Activated T-helper 1 cell treated with Interleukin-2 at 50 U/mL for 16 hours (primary cell): ENCODE measurements at places on chromosomes 2 and 18.

DNA sequence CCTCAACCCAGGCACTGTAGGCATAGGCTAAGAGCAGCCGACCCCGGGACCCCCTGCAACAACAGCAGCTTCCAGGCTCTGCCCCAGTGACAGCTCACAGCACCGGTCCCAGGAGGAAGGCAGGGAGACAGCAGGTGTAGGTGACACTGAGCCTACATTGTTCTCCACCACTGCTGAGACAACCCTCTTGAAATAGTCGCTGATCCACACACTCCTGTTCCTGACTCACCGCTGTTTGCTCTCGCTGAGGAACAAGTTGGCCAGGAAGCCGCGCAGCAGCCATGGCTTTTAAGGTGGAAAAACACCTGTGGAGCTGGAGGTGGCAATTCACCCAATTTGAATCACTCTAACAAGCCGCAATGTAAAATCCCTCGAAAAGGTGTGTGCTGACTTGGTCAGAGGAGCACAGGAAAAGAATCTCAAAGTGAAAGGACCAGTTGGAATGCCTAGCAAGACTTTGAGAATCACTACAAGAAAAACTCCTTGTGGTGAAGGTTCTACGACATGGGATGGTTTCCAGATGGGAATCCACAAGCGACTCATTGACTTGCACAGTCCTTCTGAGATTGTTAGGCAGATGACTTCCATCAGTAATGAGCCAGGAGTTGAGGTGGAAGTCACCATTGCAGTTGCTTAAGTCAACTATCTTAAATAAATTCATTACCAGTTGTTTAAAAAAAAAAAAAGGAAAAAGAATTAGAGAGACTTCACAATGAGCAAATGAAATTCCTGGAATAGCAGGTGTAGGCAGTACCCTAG is 167.5 kb downstream of the ARL4C start:
- no peak for DNase-seq

DNA sequence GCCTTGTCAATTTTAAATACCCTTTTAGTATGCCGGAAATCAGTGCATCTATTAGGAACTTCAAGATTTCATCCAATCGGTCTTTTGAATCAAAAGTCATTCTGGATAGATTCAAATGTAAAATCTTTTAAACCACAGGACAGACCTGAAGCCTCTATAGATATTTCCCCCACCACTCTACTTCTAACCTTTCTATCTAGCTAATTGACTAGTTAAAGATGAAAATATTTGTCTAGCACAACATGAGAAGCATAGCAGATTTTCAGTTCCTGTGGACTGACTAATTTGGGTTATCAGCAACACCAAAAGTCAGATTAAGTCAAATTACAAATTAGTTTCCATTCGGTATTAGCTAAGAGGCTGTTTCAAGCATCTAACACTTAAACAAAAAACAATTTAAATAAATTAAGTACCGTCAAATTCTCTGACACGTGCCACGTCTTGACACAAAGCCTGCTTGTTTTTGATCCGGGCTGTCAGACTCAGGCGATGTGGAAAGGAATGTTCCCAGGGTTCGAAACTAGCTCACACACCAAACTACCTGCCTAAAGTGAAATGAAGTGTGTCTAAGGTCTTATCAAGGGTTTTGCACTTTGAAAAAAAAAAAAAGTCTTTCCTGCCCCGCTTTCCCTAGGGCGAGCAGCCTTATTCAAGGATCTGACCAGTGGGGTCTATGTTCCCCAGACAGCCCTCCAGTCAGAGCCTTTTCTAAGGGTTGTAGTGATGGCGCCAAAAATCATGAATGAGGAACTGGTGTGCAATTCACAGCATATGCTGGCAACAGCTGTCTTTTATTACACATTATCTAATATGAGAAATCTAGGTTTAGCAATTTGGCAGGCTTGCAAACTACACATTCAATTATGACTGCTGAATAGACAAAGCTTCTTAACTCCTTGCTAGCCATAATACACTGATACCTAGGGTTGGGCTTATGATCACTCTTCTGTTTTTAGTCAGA is 4.7 kb downstream of the CYTIP start:
- no peak for DNase-seq

GRCh38 chr18:399631-400135 is 100.8 kb downstream of the COLEC12 start:
- no peak for DNase-seq

DNA sequence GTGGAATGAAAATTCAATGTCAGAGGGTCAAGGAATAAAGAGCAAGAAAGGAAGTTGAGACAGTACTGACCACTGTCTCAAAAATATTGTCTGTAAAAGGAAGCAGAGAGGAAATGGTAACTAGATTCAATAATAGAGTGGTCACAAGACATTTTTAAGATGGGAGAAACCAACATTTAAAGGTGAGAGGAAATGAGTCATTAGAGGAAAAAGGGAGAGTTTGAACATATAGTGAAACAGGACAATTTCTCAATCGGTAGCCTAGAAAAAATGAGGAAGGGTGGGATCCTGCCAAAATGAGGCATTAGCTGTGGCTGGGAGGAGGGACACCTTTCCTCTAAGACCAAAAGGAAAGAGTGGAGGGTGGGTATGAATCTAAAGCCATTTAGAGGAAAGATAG is 288.5 kb downstream of the SP3 start:
- no peak for DNase-seq

- no peak for DNase-seq
These were observed 79.7 kb upstream of the IGFBP5 start for GRCh38 chr2:216775043-216775453.

DNA sequence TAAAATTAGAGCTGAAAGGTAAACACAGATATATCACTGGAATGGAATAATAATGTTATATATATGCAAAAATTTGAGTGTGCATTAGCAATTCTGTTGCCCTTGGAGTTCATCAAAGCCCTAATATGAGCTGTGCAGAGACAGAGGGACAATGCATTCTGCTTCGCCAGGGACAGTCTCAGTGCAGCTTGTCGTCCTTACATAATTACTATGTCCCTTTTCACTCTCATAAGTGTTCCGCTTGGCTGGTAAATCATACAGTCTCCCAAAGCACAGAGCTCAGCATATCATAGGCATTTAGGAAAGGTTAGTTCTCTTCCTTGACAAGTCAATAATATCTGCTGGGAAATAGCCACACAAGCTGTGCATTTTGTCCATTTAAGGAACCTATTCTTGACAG is 30.7 kb downstream of the MAPK4 start:
- DNase-seq: no peak

DNA sequence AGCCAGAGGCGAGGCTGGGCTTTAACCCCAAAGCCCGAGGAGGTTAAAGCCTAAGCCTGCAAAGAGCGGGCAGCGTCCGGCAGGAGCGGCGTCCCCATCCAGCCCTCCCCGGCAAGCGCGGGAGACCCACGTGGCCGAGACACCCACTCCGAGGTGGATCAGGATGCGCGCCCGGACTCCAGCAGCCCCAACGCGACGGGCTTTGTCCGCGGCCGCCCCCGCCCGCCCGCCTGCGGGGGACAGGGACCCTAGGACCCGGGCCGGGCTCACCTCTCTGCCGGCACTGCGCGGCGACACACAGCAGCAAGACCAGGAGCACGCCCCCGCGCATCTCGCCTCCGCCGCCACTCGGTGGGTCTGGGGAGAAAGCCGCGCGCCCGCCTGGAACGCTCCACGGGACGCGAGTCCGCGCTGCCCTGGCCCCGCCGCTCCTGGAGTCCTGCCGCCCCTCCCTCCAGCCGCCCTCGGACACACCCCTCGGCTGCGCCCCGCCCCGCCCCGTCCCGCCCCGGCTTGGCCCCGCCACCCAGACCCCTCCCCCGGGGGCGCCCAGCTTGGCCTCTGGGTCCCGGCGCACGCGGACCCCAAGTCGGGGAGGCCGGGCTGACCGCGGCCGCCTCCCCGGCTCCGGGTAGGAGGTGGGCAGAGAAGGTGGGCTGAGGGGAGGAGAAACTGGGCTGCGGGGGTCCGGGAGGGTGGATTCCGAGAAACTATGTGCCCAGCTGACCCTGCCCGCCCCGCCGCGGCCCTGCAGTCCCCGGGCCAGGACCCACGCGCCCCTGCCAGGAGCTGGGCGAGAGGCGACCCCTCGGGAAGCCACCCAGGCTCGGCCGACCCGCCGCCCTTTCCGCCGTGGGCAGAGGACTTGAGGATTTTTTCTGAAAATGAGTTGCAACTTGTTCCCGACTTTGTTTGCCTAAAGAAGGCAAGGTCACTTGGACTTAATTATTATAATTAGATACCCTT is at the start of gene LAMA1:
Gene LAMA1, minus strand, starts transcription at position 408 of the 966 bp plus-strand sequence. Its CDS starts 77 bp downstream, at position 331.
- no peak for DNase-seq

DNA sequence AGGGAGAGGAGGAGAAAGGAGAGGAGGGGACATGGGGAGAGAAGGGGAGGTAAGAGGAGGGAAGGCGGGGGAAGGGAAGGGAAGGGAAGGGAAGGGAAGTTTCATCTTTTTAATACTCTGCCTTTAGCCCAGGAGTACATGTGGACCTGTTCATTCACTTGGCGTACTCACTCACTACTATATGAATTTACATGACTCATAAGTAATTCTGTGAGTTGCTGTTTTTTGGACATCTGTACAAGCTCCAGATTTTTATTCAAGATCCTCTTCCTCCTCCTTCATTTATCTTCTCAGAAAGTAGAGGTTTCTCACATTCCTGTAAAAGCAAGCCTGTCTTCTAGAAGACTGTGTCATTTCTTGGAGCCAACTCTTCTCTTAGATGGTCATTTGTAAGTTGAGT is 84.6 kb downstream of the RDH14 start:
- no peak for DNase-seq

- no peak for DNase-seq
These were observed 54.3 kb upstream of the AGPS start for GRCh38 chr2:177338177-177338721.

DNA sequence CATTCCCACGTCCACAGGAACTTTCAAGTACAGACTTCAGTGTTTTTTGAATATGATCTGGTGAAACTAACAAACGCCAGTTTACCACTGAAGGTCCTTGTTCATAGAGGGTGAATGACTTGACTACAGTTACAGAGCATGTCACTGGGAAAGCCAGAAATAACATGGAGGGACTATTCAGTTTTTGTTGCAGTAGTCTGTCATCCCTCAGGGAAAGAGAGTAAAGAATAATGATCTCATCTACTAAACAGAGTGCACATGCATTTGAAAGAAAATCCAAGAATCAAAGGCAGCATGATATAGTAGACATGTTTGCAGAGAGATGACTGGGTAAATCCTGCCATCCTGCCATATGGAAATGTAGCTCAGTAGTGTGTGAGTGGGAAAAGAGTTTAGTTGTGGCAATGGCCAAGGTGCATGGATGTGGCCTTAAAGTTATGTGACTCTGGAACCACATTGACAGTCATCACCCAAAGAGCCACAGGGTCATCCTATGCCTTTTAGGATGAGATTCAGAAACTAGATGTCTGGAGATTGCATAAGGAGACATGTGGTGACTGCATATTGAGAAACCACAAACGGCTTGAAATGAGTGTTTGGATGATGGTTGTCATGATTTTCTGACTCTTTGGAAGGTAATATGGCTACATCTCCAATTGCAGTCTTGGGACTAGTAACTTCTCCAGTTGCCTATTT is 125.3 kb upstream of the ZEB2 start:
- DNase-seq: no peak

DNA sequence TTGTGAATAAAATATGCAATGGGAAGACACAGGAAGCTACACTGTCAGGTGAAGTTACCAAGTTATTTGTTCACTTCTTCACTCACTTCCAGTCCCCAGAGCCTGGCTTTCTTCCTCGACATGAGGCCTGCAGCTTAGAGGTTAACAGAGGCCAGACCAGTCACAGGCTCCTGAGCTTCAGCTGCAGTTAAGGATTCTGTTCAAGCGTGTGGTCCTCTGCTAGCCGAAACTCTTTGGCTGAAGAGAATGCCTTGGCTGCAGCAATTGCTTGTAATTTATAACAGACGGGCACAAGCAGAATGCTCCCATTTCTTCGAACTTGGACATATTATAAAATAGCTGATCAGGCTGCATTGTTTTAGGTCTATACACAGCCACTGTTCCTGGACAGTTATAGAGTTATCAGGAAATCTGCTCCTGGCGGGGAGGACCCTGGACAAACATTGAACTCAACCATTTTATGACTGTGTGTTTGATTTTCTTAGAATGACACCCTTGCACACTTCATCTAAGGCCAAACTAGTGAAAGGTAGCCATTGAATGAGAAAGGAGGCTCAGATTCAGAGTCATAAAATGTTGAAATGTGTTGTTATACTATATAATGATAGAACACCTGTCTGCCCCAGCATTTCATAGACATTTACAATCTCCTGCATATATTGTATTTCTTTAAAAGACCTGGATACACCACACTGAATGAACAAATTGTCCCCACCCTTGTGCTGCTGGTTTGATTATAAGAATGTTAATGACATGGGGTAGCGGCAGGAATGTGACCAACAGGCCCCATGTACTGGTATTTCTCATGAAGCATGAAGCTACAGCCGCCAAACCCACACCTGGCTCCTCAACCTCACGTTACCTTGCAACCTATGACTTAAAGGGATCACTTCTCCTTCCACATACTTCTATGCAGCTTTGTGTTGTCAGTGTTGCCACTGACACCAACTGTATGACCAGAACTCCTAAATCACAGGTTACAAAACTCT is 153.6 kb downstream of the TDRD15 start:
- DNase-seq: no peak

DNA sequence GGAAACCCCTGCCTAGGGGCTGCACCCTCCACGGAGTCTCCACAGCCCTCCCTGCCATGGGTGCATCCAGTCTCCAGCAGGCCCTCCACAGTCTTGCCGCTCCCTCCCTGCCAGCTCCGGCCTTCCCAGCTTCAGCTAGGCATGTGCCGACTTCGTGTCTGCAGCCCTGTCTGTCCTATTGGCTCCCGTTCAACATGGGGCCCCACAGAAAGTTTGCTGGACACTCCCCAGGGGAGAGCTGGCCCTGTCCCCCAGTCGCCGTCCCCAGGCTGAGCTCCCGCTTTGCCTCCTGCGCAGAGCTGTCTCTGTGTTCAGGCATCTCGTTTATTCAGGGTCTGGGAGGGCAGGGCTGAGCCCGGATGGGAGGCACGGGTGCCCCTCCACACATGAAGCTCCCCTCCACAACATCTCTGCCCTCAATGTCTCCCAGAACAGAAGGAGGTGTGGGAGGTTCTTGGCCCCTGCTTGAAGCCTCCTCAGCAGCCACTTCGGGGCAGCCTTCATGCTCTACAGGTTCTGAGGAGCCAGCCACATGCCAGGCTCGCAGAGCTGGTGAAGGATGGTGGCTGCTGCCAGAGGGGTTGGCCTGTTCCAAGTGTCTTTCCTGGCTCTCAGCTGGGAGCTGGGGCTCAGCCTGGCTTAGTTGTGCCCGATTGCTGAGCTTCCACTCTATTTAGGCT is 120.1 kb upstream of the PXDN start:
- DNase-seq: no peak

DNA sequence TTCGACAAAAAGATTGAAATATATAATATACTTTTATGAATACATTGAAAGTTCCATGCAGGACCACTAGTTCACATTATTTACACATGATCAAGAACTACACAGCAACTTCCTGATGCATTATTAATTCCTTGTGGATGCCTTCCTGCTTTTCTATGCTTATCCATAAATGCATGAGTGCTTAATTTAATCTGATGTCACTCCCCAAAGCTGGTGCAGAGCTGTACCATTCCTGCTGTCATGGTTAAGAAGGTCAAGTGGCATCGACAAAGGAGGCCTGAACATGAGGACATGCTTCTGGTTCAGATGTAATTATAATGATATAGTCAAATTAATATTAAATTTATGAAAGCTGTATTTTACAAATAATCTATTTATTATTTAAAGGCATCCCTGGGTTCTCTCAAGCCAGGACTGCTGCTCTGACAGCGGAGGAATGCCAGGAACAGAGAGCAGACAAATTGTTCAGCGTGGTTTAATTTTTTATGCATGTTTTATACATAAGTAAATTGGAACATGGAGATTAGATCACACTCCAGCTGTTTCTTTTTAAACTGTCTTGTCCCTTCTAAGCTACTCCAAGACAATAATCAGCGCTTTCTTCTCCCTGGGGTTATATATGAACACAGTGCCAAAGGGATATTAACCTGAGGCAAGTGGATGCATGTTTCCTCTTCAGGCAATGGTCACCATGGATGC is 307.3 kb upstream of the CNTNAP5 start:
- DNase-seq: no peak
